Left renal cortex interstitium (tissue), 4 donors: ENCODE measurements at places on chromosomes 5 and 9. TPM values are rescaled to one million over a fixed set of nuclear protein-coding genes. Genes with fewer than 3 reads are reported as not detected.

IL5 gene
- 0.51 TPM for polyA plus RNA-seq

SLC34A1 gene
- polyA plus RNA-seq: 138 TPM

PCDHGC4 gene
- polyA plus RNA-seq: 2.8 TPM

EEIG1 gene
- 34.0 TPM for polyA plus RNA-seq

SEMA6A gene
- 61.1 TPM for polyA plus RNA-seq

FAM78A gene
- polyA plus RNA-seq: 2.8 TPM

DNA sequence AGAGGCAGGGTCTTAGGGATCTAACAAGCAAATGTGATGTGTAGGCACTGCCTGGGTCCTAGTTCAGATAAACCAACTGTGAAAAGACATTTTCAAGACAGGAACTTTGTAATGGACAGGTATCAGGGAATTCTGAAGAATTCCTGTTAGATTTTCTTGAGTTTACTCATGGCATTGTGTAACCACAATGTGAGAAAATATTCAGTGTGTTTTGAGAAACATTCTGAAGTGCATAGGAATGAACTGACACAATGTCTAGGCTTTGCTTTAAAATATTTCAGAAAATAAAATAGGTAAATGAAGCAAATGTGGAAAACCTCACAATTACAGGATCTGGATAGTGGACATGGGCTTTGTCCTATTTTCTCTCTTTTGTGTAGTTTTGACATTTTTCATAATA, 15.2 kb upstream of the AFAP1L1 start:
- DNase-seq: no peak

- no peak for DNase-seq
Observed at GRCh38 chr5:92868442-92868841, 712.6 kb downstream of the NR2F1-AS1 start.

- no peak for DNase-seq
Observed at GRCh38 chr9:33170464-33171415, 3.6 kb upstream of the B4GALT1 start.

- DNase-seq: no peak
Observed at GRCh38 chr5:164277720-164278119, 772.3 kb downstream of the MAT2B start.

- DNase-seq: no peak
Observed at GRCh38 chr5:173833196-173833985, 54.8 kb upstream of the CPEB4 start.

DNA sequence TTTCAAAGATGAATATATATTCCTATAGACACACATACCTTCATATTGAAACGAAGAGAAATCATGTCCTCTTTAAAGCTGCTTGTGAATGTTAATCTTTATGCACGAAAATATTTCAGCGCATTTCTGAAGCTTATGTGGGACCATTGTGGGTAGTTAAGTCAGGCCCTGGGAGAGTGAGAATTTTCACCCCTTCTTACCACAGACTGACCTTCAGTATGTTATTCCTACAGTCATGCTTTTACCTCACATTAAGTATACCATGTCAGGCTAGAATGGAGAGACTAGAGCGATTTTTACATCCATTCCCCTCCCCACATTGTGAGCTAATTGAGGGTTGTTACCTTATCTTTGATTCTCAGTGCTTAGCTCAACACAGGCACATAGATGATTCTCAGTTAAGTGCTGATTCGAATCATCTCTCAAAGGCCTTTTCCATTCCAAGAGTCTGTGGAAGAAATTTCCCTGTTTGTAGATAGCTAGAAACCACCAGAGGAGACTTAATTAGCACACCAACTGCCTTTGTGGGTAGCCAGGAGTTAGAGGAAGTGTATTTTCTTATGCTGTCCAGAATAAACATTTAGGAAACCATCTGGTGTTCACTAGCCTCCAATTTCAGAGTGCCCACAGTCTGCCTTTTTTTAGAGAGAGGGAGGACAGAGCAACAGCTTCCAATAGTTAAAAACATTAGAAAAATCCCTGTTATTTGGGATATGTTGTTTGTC, 110.5 kb downstream of the MEGF10 start:
- DNase-seq: no peak

GRCh38 chr5:74396913-74397622, 243.5 kb downstream of the ENC1 start:
- no peak for DNase-seq

DNA sequence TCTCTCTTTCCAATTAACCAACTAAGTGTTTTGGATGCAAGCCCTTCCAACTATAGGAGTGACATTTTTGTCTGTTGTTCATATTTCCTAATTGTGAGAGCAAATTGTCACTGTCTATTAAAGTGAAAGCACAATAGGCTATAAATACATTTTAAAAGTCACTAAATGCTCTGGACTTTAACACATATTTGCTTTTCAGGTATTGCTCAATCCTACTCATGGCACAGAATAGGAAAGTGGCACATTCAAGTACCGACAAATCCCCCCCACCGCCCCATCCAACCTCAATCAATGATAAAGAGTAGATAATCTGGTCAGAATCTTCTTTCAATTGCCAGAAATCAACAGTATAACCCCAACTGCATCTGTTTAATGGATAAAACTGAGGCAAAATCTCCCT, 419.8 kb downstream of the PLK2 start:
- DNase-seq: no peak

GRCh38 chr9:125558453-125559092, 148.4 kb downstream of the MAPKAP1 start:
- DNase-seq: no peak

DNA sequence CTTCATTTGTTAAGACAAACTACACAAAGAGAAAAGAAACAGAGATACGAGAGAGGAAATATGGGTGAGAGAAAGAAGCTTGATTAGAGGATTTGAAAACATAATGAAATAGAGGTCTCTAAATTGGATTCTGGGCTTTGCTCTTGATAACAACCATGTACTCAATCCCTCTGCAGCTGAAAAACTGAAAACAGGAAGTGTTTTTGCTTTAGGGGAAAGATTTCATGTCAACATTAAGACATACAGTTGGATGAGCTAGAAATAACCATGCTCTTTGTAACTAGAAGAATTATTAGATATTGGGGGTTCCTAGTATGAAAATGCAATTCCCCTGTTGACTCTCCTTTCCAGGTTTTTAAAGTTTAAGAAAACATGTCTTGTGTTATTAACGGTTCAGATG, 21.9 kb downstream of the CRHBP start:
- DNase-seq: no peak

GRCh38 chr5:169347786-169348185, 46.8 kb upstream of the SLIT3 start:
- peak; percentile 25 for DNase-seq

GRCh38 chr9:18405240-18405639, 68.7 kb upstream of the ADAMTSL1 start:
- DNase-seq: no peak

DNA sequence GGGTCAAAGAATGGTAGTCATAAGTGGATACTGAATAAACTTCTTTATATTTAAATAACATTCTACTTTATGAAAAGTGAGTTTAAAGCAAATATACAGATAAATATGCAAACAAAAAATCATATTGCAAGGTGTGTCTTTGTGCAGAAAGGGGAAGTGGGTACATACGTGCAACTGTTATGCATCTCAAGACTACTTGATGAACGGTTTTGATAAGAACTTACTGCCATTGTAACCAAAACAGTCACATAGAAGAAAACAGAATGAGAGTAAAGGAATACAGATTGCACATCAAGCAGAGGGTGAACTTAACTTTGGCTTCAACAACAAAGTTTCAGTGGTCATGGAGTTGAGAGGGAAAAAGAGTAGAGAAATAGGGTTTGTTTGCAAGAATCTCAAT, 9.9 kb downstream of the CAMK4 start:
- DNase-seq: no peak

DNA sequence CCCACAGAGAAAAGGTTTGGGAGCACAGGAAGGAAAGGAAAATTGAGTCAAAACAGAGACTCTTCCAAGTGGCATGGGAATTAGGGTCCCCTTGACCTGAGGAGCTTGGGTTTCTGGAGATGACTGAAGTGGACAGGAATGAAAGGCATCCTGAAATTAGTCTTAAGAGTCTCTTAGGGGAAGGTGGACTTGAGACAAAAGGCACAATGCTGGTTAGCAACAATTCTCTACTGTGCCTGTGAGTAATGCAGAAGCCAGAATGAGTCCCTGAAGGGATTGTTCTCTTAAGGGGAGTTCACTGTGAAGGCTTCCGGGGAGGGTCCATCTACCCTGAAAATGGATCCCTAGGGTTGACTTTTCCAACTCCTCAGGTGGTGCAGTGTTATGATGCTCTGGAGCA, 58.4 kb upstream of the FOXE1 start:
- DNase-seq: no peak

GRCh38 chr9:105712773-105713172, 18.4 kb downstream of the TMEM38B start:
- no peak for DNase-seq

- no peak for DNase-seq
Observed at GRCh38 chr5:39475881-39476842, 51.4 kb upstream of the DAB2 start.

DNA sequence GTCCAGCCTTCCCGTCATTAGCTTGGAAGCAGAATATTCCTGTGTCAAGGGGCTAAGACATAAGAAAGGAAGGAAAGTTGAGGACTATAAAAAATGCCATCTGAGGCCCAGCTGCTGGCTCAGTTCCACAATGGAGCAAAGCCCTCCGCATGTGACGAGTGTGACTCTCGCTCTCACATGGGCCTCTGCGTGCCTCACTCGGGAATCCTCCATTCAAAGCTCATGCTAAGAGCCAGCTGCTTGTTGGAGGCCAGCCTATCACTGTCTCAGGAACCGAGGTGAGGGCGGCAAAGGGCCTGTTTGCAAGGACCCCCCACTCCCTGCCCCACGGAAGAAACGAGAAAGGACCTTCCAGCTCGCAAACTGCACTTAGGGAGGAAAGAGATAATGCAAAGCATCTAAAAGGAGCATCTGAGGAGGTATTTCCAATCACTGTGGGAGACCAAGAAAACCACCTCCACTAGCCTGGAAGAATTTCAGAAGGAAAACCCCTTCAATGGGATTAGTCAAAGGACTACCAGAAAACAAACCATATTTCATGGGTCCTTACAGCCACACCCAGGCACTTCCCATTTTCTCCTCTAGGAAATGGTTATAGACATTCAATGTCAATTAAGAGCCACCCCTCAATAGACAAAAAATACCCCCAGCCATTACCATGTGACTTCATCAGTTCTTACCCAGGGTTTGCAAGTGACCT, 95.3 kb downstream of the PRRT1B start:
- DNase-seq: no peak

DNA sequence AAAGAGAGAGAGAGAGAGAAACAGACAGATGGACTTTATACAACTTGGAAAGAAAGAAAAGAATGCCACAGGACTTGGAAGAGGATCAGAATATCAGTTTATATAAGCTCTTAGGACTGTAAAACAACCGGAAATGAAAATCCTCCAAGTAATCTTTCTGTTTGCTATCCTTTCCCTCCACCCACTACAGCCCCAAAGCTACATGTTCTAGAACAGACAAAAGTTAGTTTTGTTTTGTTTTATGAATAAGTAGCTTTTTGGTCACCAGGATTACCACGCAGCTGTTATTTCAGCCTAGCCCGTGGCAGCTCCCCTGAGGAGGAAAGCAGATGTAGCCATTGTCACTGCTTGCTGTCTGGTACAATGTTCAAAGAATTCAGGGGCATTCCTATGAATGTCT, 66.6 kb downstream of the SH3TC2 start:
- no peak for DNase-seq

GRCh38 chr9:114279693-114280092, 43.2 kb upstream of the ORM1 start:
- DNase-seq: no peak

DNA sequence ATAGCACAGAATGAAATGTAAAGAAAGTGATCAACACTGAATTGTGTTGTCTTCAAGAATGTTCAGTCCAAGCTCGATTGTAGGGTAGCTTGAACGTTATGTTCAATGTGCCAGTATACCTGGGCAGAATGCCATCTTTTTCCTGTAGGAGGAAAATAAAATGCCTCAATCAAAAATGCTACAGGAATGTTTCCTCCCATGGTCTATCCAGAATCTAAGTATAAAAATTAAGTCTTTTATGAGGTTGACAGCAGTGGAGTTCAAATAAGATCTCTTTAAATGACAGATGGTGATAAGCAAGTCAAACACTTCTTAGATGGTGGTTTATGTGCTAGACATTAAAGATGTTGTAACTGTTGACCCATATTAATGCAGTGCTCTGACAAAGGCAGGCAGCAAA, 488.6 kb downstream of the CSNK1G3 start:
- no peak for DNase-seq

DNA sequence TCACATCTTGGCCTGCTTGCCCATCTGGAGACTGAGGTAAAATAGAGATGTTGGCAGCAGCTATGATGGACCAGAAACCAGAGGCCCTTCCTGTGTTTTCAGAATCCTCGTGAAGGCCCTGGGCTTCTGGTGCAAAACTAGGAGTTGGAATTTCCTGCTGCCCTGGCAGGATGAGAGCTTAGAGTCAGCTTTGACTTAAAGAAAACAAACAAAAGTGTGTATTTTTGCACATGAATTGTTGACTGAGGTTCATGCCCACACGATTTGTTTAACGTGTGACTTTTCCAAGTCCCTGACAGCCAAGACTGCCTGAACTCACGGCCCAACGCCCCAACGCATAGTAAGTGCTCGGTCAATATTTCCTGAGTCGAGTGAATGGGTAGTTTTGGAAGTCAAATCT, 303.1 kb downstream of the MLLT3 start:
- DNase-seq: no peak

DNA sequence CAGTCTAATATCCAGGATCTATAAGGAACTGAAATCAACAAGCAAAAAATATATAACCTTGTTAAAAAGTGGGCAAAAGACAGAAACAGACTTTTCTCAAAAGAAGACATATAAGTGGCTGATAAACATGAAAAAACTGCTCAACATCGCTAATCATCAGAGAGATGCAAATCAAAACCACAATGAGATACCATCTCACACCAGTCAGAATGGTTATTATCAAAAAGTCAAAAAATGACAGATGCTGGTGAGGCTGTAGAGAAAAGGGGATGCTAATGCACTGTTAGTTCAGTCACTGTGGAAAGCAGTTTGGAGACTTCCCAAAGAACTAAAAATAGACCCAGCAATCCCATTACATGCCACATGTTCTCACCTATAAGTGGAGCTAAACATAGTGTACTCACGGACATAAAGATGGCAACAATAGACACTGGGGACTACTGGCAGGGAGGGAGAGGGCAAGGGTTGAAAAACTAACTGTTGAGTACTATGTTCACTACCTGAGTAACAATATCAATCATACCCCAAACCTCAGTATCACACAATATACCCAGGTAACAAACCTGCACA, 11.7 kb upstream of the TSSK1B start:
- DNase-seq: no peak

DNA sequence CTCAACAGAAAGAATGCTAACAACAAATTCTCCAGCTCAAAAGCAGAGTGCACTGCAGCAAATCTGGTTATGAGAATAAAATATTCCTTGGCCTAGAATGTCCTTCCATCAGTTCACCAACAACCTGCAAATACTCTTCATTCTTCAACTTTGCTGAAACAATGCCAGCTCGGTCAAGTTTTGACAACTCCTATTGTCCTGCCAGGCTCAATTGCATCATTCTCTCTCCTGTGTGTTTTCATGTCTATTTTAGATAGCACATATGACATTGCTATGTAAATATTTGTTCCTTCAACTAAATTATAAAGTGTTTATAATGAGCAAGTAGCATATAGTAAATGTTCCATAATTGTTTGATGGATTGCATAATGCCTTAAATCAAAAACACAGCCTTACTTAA, 463.8 kb downstream of the TLE1 start:
- no peak for DNase-seq

GRCh38 chr9:13215791-13216554, 63.5 kb downstream of the MPDZ start:
- DNase-seq: no peak

GRCh38 chr9:132637351-132637750, 32.4 kb downstream of the DDX31 start:
- no peak for DNase-seq
